ENCODE measurements at places on chromosomes 12 and 14.
A peak's percentile ranks its signal among the peaks of the same experiment; 100 is the strongest.

- no peak for DNase-seq
Measured at GRCh38 chr14:65169351-65169750, 67.0 kb upstream of the MAX start.

DNA sequence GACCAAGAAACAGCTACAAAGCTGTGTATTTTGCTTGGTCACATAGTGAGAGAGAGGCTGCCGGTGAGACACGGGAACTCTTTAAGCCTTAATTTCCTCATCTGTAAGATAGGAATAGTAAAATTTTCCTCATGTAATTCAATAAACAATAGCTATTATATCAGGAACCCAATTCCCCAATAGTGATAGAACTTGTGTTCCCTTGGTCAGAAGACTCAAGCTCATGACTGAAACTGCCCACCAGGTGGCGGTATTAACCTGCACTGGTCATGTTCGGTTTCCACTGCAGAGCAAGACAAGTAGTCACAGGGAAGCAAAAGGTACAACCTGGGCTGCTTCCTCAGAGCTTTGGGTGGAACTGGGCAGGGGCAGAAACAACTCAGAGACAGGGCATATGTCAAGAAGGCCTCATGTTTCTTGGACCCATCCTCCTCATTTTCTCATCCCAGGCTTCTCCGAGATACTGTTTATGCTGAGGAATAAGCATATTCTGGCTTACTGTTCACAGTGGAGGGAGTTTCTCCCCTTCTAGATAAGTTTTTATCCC lies 4.2 kb upstream of the AJUBA start:
- DNase-seq, result peak; percentile 85

GRCh38 chr12:116414891-116415290 lies 137.4 kb upstream of the MED13L start:
- DNase-seq, result no peak

DNA sequence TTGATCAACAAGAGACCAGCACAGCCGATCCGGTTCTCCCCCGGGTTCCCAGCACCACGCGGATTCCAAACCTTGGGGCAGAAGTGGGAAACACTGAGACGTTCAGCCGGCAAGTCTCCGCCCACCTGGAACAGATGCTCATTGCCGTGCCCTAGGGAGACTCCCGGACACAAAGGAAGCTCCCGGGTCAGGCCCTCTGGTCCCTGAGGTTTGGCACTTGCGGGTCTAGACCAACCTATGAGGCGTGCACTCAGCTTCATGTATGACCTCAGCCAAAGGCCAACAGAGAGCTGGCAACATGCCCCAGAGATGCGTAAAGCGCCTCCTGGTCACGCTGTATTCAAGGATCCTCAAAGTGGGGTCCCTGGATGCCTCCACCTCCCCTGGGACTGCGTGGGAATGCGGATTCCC lies 2.5 kb downstream of the RIMBP2 start:
- no peak for DNase-seq

GRCh38 chr12:101566318-101566717 lies 28.5 kb upstream of the MYBPC1 start:
- no peak for DNase-seq

GRCh38 chr14:33534632-33535031 lies 416.2 kb downstream of the EGLN3 start:
- DNase-seq, result no peak
